ENCODE measurements at places on chromosomes 7 and 10.

DNA sequence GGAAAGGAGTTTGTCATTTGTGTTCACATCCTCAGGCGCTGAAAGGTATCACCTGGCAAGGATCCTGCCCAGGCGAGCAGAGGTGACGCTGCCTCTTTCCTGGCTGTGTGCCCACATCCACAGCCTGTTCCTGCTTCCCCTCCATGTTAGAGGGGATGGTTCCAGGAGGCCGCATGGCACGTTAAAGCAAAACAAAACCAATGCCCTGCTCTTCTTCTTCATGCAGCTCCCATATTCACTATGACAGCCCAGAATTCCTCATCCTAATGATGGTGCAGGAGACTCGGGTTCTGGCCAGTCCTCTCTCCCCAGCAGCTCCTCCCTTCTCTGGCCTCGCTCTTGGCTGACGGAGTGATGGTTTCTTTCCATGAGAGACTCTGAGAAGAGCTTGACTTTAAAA, 678.5 kb upstream of the ANKRD30A start:
- DNase-seq: no peak

DNA sequence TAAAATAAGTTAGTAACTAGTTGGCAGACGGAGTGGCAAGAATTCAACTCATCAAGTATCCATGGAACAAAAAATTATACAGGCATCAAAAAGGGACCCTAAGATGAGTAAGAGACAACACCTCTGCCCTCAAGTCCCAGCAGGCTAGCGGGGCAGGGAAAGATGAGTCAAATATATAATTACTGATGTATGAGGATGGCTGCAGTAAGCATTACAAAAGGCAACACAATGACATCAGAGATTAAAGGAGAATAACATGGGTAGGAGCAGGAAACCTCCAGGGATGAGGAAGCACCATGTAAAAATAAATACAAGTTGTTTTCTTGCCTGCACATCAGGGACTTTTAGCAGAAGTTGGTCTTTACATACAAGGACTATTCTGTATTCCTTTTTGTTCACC, 49.4 kb downstream of the SCRN1 start:
- DNase-seq: no peak

DNA sequence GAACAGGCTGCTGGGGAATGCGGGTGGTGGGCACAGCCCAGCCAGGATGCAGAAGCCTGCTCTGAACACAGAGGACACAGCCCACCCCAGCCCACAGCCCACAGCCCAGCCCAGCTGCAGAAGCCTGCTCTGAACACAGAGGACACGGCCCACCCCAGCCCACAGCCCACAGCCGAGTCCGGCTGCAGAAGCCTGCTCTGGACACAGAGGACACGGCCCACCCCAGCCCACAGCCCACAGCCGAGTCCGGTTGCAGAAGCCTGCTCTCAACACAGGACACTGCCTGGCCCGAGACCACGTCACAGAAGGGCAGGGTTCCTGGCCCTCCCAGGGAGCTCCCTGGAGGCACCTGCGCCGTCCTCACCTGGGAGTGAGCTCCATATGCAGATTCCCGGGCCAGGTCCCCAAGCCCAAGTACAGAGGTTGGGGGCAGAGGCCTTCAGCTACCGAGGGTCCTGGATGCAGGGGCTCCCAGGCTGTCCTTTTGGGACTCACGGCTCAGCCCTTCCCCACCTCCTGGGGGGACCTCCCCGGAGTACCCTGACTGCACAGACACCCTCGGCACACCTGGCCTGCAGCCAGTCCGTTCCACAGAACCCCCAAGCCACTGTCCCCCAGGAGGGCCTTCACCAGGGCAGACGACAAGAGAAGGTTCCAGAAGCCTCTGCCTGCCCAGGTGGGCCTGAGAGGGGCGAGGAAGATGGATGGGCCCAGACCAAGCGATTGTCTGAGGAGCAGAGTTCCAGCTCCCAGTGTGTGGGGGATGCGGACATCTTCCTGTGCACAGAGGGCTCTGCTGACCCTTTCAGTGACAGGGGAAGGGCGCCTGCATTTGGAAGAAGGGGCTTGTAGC, 23.7 kb upstream of the FOXL3 start:
- DNase-seq: no peak

GRCh38 chr10:46525177-46525823, 31.2 kb downstream of the GPRIN2 start:
- DNase-seq: no peak

- DNase-seq: no peak
These were observed 4.7 kb downstream of the ZNF775 start for GRCh38 chr7:150383710-150384397.
